Activated CD4-positive, alpha-beta memory T cell treated with anti-CD3 and anti-CD28 coated beads for 36 hours (primary cell): ENCODE measurements at places on chromosomes 12 and 14. TPM values are rescaled to one million over a fixed set of nuclear protein-coding genes. Genes with fewer than 3 reads are reported as not detected.

DNA sequence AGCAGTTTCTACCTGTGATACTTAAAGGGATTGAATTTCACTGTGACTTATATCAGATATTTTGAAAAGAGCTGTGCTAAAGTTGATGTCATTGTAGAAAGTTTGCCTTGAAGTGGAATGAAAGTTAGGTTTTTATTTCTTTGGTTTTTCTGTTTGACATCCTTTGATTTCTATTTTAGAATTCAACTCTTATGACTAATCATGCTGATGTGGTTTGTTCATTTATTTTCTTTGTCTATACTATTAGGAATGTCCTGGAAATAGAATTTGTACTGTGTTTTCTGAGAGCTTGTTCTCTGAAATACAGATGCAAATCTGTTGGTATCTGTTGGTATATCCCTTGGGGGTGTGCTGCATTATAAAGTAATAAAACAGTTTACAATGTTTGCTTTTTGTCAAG is 3.3 kb downstream of the CNOT2 start:
- H3K27me3 ChIP-seq: no peaks in the 10 kb centered on the region
- peak overlapping the region; percentile 31 for H3K27ac ChIP-seq
- H3K4me3 ChIP-seq: no peak overlapping the region
- peaks cover 29% of the 10 kb centered on the region for H3K36me3 ChIP-seq

The SLC17A8 gene
- not detected for total RNA-seq

DNA sequence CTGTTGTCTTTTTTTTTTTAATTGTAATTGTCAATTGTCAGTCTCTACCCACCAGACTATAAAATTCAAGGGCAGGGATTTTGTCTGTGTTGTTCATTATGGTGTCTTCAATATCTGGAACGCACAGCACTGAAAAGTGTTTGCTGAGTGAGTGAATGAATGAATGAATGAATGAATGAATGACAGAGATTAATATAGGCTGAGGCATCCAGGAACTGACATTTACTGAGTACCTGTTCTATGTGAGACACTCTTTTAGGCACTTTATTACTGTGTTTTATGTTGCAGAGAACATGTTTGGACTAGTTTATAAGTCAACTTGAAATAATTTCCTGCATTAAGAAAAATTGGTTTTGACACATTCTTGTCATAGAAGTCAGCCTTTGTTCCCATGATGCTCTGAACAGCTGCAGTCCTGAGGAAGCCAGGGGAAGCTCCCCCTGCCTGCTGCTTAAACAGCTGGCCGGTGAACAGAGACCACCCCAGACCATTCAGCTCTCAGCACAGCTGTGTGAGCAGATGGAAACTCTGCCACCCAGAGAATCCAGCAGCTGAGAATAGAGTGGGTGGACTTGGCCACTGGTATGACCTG is 160.7 kb upstream of the CCND2 start:
- no peak overlapping the region for H3K4me3 ChIP-seq
- H3K27me3 ChIP-seq: peaks cover 15% of the 10 kb centered on the region
- H3K27ac ChIP-seq: peak overlapping the region; percentile 64
- no peaks in the 10 kb centered on the region for H3K36me3 ChIP-seq
- H3K4me1 ChIP-seq: peaks cover 62% of the 10 kb centered on the region

DNA sequence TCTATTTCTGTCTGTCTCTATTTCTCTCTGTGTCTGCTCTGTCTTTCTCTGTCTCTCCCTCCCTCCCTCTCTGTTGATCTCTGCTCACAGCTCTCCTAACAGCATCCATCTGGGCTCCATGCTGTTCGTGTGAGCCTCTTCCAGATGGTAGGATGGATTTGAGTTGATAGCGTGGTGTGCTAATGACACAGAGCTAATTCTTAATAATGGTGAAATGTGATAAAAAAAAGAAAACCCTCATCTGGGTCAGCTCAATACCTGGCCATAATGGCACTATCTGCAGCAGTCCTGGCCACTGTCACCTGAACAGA is 96.4 kb downstream of the AACS start:
- H3K4me3 ChIP-seq: no peak overlapping the region
- no peak overlapping the region for H3K27ac ChIP-seq
- H3K27me3 ChIP-seq: peaks cover 4% of the 10 kb centered on the region
- DNase-seq: no peak

DNA sequence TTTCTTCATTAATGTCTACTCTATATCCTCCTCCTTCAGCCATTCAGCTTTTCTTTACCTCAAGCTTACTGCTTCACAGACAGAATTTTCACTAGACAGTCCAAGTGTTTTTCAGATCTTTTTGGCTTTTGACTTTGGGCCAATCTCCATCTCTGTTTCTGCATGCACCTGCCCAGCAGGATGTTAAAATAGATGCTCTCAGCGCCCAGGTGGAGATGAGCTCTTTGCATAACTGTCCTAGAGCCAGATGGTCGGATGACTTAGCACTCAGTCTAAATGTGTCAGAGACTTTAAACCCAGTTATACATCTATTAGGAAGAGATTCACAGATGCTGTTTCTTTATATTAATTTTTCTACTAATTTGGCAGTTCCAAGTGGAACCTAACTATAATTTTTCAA is 80.3 kb upstream of the SSTR1 start:
- DNase-seq: no peak
- no peaks in the 10 kb centered on the region for H3K36me3 ChIP-seq
- peaks cover 31% of the 10 kb centered on the region for H3K4me1 ChIP-seq

GRCh38 chr12:47276621-47277309 is 197.0 kb upstream of the AMIGO2 start:
- peak overlapping the region; percentile 33 for H3K4me3 ChIP-seq
- DNase-seq: peak; percentile 70
- no peaks in the 10 kb centered on the region for H3K36me3 ChIP-seq
- no peaks in the 10 kb centered on the region for H3K27me3 ChIP-seq
- peak overlapping the region; percentile 95 for H3K27ac ChIP-seq

The C1R gene
- total RNA-seq: 1.4 TPM

- peaks cover 1% of the 10 kb centered on the region for H3K36me3 ChIP-seq
- H3K4me1 ChIP-seq: no peaks in the 10 kb centered on the region
- DNase-seq: no peak
- H3K27me3 ChIP-seq: no peaks in the 10 kb centered on the region
- H3K27ac ChIP-seq: no peak overlapping the region
- no peak overlapping the region for H3K4me3 ChIP-seq
Measured at GRCh38 chr12:82730953-82731459, 44.3 kb downstream of the TMTC2 start.

The ZFC3H1 gene
- 55.9 TPM for total RNA-seq
